ENCODE measurements at places on chromosomes 2 and 18.

GRCh38 chr2:122323927-122324326 is 568.5 kb downstream of the TSN start:
- DNase-seq: no peak

DNA sequence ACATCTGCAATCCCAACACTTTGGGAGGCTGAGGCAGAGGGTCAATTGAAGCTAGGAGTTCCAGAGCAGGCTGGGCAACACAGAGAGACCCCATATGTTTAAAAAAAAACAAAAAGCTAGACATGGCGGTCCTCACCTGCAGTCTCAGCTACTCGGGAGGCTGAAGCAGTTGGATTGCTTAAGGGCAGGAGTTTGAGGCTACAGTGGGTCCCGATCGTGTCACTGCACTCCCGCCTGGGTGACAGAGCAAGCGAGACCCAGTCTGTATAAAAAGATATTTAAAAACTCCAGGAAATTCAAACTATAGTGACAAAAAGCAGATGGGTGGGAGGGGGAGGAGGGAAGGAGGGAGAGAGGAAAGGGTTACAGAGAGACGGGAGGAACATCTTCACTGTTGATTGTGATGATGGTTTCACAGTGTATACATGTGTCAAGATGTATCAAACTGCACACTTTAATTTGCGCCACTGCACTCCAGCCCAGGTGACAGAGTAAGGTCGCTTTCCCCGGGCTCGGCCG is 942 bp upstream of the ZNF236 start:
- DNase-seq: no peak

DNA sequence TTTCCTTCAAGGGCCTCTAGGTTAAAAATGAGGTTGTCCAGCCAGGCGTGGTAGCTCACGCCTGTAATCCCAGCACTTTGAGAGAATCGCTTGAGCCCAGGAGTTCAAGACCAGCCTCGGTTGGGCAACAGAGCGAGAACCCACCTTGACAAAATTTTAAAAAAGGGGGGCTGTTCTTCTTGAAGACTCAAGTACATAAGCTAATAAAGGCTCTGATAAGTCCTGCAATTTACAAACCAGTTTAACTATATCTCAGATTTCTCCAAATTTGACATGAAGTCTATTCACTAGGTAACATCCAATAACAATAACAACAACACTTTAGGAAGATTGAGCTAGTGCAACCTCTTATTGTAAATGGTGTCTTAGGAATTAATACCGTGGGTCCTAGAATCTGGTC is 129.7 kb downstream of the MAPK4 start:
- DNase-seq: no peak

- no peak for DNase-seq
Measured at GRCh38 chr2:122980671-122981070, 1044.4 kb upstream of the CNTNAP5 start.

DNA sequence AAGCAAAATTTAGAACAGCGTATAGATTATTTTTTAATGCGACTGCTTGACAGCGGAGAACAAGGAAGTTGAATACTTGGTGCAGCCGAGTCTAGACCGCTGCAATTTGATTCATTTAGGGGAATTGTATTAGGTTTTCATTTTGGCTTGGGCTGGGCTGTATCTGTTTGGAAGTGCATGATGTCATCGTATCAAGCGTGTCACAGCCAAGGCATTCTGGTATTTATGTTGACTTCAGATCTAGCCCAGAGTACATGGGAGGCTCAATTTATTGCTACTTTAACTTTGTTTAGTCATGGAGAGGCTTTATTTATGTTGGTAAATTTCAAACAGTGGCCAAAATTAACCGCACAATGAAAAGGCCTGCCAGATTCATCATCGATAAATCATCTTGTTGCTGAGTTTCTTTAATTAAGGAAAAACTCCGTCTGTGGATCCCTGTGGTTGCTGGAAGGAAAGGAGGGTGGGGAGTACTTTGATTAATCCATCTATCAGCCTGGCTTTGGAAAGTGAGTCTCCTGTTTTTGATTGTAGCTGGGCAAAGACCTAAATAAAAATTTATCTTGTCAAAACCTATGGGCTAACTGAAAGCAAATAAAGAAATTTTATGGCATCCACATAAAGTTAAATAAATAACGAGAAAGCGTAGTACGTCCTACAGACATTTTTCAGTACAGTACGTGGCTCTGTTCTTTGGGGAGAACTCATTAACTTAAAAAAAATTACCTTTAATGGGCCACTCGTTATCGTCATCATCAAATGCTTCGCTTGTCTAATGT is 230.4 kb upstream of the SPRED2 start:
- no peak for DNase-seq

DNA sequence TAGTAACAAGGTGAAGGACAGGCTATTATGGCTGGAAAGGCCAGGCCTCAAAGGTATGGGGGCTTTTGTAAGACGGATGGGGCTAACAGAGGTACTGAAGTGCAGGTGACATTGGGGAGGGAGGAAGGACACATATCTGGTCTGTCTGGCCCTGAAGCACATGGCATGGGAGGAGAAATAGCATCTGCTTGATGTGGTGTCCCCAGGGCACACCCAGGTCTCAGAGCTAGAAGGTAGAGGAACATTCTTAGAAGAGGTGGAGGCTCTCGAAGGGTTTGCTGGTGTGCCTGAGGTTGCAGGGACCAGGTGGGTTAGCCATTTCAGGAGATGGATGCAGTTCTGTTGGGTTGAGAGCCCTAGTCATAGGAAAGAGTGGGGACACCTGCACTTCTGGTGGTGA is 9.5 kb downstream of the RALB start:
- DNase-seq: no peak

- no peak for DNase-seq
Measured at GRCh38 chr2:23788100-23788499, 138.8 kb downstream of the ATAD2B start.

- no peak for DNase-seq
Measured at GRCh38 chr2:191428141-191428540, 182.9 kb downstream of the MYO1B start.

DNA sequence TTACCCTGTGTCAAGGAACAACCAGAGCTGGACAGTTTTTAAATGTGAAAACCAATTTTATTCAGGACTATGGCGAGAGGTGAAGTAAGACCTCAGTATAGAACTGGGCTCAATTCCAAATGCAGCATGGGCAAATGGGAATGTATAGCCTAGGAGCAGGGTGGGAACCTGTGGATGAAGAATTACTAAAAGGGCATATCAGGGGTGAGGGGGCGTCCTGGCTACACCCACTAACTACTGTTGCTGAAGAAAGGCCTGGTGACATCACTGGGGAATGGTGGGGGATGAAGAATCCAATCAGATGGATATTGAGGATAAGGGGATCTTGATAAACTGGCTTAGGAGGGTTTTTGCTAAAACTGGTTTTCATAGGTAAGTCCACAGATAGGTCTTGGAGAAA is 27.3 kb upstream of the IL37 start:
- DNase-seq: no peak

Measured in dorsolateral prefrontal cortex (tissue), 122 donors.